ENCODE measurements at places on chromosomes 16 and 17.

DNA sequence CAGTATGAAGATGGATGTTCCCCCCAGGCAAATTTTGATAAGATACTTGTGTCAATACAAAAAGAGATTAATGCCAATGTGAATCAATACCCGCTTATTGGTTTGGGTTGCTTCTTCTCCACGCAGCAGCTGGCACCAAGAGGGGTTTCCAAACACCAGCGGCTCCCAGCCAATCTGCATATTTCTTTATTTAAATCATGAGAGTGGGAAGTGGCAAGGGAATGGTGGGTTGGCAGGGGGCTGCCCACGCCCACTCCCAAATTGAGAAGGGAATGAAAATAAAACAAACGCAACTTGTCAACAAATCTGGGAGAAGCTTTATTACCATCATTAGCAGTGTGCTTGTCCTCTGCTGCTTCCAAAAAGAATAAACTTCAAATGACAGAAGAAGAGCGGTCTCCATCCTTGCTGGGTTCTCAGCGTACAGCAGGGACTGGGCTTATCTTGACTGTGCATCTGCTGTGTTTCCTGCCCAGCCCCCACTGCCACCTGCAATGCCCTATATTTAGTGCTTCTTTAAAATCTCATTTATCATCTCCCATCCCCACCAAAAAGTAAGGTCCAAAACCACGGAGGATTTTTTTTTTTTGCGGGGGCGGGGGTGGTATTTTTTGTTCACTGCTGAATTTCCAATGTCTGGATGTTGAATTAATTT is 34.9 kb upstream of the C16orf78 start:
- no peak for DNase-seq

GRCh38 chr17:50219342-50219741 is 17.9 kb upstream of the COL1A1 start:
- no peak for DNase-seq

- DNase-seq = peak; percentile 80
These were observed 14.0 kb upstream of the EMP2 start for GRCh38 chr16:10594312-10594950.

DNA sequence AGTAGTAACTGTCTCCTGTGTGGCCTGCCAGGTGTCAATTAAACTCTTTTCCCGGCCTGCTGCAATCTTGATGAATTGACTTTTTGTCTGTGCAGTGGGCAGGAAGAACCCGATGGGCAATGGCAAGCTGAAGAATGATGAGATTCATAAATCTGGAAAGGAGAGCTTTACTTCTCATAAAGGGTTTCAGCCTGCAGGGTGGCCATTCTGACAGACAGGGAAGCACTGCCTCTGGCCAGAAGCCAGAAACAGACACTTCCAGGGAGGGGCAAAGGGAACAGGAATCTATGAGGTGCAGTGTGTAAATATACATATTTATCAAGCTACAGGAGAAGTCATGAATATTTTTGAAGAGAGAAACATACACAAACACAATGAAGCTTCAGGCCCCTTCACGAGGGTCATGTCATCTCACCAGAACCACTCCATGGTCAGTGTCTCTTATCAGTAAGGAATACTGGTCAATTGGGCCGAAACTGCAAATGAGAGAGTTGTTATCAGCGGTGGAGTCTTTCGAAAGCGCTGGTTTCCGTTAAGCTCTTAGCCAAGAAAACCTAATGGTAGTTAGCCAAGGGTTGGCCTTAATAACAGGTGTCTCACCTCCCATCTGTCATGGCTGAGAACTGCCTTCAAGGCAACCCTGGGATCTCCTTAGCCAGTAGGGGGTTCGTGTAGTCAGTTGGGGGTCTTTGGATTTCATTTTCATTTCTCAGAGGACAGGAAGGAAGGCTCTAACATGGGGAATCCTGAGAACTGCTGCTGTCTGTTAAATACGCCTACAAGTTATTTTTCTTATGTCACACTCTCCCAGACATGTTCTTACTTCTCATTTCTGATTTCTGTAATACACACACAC is 1.2 kb upstream of the NARF start:
- no peak for DNase-seq

GRCh38 chr17:18944646-18945045 is 7.3 kb upstream of the SLC5A10 start:
- DNase-seq = no peak

DNA sequence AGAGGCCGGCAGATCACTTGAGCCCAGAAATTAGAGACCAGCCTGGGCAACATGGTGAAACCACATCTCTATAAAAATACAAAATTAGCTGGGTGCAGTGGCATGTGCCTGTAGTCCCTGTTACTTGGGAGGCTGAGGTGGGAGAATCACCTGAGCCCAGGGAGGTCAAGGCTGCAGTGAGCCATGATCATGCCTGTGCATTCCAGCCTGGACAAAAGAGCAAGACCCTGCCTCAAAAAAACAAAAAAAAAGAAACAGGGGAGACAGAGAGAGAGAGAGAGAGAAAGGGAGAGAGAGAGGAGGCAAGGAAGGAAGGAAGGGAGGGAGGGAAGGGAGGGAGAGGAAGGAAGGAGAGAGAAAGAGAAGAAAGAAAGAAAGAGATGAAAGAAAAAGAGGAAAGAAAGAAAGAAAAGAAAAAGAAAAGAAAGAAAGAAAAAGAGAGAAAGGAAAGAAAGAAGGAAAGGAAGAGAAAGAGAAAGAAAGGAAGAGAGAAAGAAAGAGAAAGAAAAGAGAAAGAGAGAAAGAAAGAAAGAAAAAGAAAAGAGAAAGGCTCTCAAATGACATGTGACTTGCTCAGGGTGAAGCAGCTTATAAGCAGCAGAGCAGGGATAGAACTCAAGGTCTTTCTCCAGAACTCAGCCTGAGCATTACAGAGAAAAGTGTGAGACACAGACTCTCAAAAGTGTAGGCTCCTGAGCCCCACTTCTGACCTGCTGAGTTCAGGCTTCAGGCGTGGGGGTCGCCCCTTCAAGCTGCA is 15.5 kb downstream of the CX3CL1 start:
- DNase-seq = no peak

- DNase-seq = peak; percentile 80
These were observed 471 bp upstream of the PRKAR1A start for GRCh38 chr17:68511671-68512246.

- DNase-seq = no peak
These were observed 26.4 kb upstream of the MRPS23 start for GRCh38 chr17:57876023-57876865.

- DNase-seq = no peak
These were observed 220.0 kb downstream of the SOX9 start for GRCh38 chr17:72340836-72341235.

- no peak for DNase-seq
These were observed 93.6 kb upstream of the DYNLRB2 start for GRCh38 chr16:80447241-80447640.

- no peak for DNase-seq
These were observed 37.9 kb downstream of the IRF8 start for GRCh38 chr16:85936816-85937215.

GRCh38 chr16:20020976-20021375 is 52.7 kb downstream of the GPR139 start:
- no peak for DNase-seq

GRCh38 chr17:13749166-13749890 is 147.6 kb upstream of the HS3ST3A1 start:
- DNase-seq = no peak

DNA sequence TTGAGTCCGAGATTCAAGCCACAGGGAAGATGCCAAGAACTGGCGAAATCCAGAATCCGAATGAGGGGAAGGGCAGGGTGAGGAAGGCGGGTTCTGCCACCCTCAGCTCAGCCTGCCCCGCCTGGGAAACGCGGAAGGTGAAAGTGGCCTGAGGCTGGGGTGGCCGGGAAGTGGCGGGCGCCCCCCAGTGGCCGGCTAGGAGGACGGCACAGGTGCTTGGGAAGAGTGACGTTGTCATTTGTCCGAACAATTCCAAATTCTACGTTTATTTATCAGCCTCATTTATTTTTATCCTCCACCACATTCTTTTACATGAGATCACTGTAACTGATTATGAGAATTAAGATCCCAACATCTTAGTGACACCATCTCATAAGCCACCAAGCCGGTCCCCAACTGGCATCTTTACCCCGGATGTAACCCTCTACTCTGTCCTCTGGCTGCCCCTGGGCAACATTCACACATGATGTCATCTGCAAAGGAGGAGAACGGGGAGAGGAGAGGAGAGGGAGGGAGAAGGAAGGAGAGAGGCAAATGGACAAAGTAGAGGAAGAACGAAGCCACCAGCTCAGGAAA is 21.3 kb downstream of the SRCIN1 start:
- peak; percentile 49 for DNase-seq

DNA sequence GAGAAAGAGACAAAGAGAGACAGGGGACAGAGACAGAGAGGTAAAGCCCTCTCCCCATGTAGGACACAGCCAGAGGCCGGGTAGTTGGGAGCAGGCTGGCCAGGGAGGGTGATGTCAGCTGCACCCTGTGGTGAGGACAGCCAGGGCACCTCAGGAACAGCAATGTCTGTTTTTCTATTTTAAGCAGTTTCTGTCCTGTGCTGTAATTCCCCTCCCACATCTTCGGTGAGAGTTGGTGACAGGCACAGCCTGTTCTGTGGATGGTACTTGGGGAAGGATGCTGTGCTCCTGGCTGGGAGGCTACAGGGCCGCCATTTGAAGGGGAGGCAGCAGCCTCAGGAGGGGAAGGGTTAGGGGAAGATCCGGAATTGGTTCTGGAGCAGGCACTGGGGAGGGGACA is 163.5 kb downstream of the SDK2 start:
- DNase-seq = no peak

DNA sequence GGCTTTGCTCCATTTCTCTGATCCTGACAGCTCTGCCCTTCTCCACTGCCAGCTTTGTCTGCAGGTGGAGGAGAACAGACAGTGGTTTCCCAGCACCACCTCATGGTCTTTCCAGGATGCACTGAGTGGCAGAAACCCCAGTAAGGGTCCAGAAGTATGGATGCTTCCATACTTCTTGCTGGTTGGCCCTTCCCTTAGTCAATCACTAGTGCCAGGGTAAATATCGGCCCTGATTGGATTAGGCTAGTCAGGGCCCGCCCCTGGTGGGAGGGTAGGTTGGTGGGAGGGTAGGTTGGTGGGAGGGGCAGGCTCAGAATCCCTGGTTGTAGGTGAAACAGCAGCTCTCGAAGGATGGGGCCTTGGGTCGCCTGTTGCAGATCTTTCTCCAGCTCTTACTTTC is 10.2 kb downstream of the RNF213 start:
- DNase-seq = no peak

DNA sequence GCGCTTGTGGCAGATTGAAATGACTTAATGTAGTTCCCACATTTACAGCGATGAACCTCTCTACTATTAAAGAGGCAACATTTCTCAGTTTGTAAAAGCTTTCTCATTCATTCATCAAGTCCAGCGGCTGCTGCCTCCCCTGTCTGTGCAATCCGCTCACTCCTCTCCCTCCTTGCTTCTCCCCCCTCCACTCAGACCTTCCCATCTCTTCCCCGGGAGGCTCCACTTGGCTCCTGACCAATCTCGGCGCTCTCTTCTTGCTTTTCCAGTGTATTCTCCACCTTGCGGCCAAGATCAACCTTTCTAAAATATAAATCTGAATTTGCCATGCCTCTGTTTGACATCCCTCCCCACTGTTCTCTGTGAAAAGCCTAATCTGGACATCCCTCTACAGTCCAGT is 117.5 kb downstream of the ASIC2 start:
- no peak for DNase-seq

GRCh38 chr16:28930203-28930602 is 1.6 kb upstream of the CD19 start:
- DNase-seq = no peak

DNA sequence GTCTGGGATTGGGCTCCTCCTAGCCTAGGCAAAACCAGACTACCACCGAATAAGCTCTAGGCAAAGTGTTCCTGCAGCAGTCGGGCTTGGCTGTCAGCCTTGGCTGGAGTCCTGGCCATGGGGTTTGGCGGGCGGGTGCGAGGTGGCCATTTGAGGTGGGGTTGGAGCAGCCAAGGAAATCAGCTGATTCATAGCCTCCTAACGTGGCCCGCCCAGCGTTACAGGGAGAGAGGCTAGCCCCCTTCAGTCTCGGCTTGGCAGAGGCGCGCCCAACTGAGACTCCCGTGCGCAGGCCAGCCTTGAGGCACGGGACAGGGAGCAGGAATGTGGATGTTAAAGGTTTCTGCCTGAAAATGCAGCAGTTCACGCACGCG is 1.9 kb downstream of the PMP22 start:
- peak; percentile 33 for DNase-seq

- DNase-seq = no peak
These were observed 16.7 kb downstream of the RPRML start for GRCh38 chr17:46962374-46962790.

GRCh38 chr16:48949636-48950035 is 332.0 kb downstream of the CBLN1 start:
- no peak for DNase-seq

DNA sequence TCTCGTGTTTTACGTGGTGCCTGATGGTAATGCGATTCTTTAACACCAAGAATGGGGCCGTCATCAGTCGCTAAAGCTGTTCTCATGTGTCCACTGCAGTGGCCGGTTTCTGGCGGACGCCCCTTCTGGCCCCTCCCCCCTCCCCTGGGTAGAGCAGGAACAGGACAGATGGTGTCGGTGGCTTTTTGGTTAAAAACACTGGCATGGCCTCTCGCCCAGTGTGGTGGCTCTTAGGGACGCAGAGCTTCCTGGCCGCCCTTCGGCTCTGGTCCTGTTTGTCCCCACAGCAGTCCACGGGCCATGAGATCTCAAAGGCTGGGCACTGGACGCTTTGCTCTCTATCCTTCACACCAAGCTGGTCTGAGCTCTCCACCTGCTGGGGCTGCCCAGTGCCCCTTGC is 151.8 kb downstream of the BANP start:
- no peak for DNase-seq

DNA sequence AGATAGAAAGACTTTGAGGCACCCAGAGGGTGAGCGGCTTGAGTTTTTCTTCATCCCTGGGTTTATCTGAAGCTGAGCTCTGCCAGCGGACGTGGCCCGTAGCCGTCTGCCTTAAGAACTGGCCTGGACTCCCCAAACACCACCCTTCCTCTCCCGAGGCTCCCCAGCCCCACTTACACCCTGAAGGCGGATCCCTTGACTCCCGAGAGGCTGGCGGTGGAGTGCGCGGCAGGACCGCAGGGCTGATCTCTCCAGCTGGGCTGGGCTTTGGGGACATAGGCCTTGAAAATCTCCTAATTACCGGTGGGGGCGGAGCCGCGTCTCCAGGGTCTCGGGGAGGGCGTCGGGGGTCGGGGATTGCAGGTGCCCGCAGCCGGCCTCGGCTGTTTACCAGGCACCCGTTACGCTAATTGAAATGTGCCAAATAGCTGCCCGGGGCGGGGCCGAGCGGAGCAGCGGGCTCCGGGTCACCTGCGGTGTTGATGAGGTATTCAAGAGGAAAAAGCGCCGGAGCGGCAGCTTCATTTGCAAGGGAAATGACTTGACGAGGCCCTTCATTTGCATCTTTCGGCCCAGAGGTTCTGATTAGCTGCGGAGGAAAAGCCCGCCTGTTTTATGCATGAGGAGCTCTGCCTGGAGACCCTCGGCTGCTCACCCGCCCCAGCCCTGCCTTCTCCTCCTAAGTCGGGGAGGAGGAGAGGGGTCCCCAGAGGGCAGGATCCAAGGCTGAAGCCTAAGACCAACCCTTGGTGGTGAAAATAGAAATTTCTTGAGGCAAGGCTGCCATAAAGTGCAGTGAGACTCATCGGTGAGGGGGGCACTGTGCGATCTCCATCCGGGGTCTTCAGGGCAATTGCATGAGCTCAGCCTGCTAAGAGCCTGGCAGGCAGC is 100.7 kb downstream of the MGAT5B start:
- peak; percentile 89 for DNase-seq

- no peak for DNase-seq
These were observed 217.4 kb upstream of the TNRC6C start for GRCh38 chr17:77741109-77741508.

- DNase-seq = no peak
These were observed 7.1 kb upstream of the ZNF747 start for GRCh38 chr16:30541502-30542329.

GRCh38 chr16:19166500-19166899 is 1.5 kb upstream of the SYT17 start:
- DNase-seq = no peak

- no peak for DNase-seq
These were observed 7.0 kb downstream of the G6PC3 start for GRCh38 chr17:44077595-44077909.

Data from NCI-H1105 treated with DMSO at 0.1 percent for 48 hours (cell line).